ENCODE measurements at places on chromosomes 6 and 20.

DNA sequence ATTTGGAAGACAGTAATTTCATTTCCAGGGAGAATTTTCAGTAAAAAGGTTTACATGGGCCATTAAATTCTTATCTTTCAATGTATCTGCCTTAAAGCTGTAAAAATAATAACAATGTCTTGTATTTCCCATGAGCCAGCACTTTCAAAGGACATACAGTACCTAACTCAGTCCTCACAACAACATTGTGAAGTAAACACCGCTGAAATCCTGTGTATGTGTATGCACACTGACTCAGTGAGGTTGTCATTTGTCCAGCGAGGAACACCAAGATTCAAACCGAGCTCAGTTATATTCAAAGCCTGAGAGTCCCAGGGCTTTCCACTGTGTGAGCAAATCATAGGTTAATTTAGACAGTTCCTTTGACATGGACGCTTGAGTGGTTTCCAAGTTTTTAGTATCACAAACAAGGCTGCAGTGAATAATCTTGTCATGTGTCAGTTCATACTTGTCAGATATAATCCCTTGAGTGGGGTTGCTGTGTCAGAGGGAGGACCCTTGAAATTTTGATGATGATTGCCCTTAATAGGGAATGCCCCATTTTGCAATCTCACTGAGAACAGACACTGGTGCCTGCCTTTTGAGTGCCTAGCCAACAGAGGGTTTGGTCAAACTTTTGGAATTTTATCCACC is 50.0 kb upstream of the SLC22A23 start:
- DNase-seq = no peak

DNA sequence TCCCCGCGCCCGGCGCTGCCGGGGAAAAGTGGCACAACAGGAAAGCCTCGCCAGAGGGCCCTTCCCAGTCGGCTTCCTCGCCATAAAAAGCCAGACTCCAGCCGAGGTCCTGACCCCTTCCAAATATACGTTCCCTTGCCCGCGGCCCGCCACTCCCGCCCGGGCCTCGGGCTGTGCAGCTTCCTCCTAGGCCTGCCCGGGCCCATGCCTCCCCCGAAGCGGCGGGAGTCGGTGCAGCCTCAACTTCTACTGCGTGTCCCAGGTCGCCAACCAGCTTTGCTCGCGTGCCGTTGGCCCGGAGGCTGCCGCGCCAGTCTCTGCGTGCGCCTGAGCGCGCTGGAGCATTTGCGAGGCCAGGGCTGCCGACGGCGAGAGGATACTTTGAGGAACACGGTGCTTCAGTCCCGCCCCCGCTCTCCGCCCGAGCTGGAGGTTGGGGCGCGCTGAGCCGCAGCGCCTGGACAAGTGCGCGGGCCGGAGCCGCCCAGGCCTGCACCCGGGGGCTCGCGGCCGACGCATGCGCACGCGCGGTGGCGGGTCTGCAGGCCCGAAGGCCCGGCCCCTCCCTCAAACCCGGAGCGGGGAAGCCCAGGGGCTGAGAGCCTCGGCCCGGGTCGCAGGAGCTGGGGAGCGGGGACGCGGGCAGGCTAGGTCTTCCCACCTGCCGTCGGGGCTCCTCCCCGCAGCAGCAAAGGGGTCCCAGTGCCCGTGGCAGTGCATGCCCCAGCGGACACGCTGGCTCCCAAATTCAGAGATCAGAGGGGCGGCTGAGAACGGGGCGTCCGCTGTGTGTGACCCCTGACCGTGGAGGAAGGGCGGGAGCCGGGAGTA is 10.2 kb downstream of the FOXC1 start:
- DNase-seq = no peak

DNA sequence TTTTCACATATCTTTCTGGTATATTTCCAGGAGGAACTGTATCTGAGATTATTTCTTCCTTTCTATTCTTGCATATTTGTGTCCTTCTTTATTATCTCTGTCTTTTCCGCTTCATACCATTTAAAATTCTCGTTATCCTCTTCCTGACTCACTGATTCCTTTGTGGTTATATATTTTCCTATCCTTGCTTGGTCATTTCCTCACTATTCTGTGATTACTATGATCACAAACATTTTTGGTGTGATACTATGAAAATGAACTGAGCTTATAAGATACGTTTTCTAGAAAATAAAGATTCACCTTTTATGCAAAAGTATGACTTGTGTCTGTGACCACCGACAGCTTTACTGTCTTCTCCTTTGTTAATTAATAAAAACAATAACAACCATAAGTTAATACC is 26.5 kb upstream of the MYCT1 start:
- DNase-seq = no peak

DNA sequence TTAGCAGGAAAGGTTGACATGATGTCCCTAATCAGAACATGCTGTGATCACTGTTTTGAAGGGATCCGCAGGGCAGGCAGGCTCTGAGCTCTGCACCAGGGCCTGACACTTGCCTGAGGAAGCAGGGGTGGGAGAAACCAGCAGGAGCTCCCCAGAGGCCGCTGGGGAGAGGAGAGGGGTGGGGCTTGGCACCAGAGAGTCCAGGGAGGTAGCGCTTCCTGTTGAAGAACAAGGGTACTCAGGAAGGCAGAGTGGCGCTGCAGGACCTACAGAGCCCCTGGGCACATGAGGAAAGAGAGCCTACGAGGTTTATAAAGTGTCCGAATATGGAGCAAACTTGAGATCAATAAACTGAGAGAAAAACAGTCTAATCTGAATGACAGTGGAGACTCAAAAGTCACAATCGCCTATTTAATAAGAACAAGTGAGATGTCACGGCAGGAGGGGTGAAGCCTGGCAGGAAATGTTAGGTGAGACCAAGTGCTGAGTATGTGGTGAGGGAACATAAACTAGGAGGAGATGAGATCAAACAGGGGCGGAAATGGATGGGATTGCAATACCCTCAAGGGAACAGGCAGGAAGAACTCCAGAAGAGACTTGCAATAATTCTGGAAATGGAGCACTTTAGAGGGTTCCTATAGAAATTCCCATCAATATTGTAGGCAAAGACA is 5.8 kb upstream of the TBXT start:
- peak; percentile 61 for DNase-seq

DNA sequence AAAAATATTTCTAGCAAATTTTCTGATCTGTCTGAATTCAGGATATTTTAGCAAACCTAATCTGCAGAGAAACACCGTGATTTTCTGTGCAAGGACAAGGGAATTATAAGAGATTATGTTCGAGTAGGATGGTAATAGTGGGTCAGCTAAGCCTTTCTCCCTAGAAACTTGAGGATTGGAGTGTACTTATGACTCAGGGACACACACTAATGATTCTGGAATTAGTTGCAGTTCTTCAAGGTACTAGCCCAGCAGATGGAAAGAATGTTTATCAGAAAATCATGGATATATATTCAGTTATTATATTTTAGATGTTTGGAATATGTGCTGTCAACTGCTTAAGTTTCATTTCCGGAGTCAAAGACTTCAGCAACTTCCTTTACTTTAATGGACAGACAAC is 177.1 kb upstream of the MAP3K7 start:
- DNase-seq = no peak

GRCh38 chr20:35773154-35773751 is 1.4 kb downstream of the PHF20 start:
- DNase-seq = no peak

DNA sequence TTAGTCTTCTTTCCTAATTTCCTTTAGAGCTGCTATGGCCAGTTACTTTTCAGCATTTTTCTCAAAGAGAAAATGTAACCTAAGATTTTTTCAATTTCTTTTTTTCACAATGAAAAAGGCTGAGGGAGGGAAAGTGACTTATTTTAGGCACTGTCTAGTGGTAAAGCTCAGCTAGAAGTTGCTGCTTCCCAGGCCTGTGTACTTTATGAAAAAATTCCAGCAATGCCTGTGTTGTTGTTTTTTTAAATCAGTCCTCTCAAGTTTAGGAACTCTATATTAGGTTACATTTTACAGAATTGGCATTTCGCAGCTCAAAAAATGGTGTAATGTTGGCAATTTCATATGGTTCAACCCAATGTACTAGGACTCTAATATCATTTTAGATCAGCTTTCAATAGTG is 269.6 kb downstream of the ARID1B start:
- no peak for DNase-seq

DNA sequence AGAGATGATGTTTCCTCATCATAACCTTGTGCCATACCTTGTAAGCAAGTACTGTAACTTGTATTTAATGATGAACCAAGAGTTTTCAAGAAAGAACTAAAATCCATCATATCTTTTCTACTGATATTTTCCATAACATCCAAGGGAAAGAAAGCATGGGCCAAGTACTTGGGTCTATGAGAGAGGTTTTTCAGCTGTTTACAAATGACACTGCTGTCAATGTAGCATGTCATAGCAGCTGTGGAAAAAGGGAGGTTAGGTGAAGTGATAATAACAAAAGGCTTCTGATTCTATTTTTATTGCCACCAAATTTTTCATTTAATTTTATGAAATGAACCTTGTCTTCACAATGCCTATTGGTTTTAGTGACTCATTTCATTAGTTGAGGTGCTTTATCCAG is 482.3 kb downstream of the LMBRD1 start:
- DNase-seq = no peak

DNA sequence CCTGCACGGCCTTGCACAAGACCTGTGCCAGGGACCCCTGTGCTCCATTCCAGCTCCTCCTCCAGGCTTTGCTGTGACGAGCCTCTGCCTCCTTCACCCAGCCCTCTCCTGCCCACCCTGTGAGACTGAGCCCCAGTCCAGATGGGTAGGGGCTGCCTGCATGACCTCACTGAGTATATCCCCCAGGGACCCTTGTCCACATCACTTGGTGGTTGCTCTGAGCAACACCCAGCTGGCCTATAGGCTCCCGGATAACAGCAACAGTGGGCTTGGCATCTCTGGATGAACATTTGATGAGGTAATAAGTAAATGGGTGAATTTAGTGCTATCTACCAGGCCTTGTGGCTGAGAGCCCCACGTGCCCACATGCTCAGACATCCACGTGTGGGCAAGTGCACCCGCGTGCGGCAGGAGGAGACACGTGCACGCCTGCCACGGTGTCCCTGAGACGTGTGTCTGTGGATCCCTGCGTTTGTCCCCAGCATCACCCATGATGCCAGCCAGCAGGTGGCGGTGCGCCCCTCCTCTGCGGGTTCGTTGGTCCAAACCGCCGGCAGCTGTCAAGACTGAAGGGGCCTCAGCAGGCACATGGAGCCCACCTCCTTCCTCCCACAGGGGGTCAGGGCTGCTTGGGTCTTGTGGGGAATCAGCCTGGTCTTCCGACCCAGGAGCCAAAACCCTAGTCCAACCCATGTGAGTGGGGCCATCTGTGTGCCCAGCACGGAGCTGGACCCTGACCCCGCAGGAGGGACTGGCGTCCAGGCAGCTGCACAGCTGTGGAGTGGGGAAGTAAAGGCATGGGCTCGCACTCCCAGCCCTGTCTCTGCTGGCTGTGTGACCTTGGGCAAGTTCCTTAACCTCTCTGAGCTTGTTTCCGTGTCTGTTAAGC is 45.9 kb downstream of the FGD2 start:
- peak; percentile 82 for DNase-seq

- DNase-seq = peak; percentile 44
Measured at GRCh38 chr6:164924674-164925073, 384.7 kb downstream of the C6orf118 start.

DNA sequence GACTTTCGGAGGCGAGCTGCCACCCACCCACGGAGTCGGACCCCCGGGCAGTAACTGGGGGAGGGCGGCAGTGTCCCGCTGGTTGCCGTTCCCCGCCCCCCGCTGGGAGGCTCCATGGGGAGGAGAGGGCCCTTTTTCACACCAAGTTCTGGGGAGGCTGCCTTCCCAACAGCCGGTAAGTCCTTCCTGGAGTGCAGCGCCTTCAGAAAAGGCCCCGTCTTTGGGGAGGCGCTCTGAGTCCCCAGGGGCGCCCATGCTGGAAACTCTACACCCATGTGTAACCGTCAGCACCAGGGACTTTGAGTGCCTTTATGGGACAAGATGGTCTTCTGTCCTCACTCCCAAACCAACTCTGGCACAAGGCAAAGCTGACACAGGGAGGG is 430 bp upstream of the SOX18 start:
- DNase-seq = no peak

DNA sequence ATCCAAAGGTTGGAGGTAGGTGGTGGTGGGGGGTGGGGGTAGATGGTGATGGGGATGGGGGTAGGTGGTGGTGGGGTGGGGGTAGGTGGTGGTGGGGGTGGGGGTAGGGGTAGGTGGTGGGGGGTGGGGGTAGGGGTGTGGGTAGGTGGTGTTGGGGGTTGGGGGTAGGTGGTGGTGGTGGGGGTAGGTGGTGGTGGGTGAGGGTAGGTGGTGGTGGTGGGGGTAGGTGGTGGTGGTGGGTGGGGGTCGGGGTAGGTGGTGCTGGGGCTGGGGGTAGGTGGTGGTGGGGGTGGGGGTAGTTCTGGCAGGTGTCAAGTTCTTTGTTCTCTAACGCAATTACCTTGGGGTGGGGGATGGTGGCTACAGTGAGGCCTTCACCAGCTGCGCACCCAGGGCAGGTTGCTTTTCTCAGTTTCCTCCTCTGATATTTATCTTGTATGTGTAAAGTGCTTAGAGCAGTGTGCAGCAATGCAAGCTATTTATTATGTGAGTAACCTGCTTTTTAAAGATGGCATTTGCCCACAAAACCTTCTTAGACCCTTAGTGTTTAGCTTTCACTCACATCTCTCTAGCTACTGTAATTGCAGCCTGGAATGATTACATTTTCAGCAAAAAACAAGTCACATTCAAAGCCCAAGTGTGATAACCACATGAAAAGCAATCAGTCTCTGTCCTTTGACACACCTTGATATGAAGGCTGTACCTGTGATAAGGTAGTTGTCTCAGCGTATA is 8.2 kb upstream of the CCDC167 start:
- DNase-seq = peak; percentile 11

DNA sequence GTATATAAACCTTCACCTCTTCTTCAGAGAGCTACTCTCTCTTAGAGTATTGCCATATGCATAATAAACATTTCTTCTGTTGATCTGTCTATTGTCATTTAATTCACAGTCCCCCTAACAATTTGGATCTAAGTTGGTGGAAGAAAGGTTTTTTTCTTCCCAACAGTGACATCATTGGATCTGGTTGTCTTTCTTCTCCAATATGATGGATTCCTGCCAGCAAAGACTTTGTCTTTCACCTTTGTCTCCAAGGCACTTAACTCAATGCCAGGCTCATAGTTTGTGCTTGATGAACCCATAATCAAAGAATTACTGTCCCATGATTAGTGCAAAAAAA is 39.6 kb downstream of the ABHD12 start:
- no peak for DNase-seq

DNA sequence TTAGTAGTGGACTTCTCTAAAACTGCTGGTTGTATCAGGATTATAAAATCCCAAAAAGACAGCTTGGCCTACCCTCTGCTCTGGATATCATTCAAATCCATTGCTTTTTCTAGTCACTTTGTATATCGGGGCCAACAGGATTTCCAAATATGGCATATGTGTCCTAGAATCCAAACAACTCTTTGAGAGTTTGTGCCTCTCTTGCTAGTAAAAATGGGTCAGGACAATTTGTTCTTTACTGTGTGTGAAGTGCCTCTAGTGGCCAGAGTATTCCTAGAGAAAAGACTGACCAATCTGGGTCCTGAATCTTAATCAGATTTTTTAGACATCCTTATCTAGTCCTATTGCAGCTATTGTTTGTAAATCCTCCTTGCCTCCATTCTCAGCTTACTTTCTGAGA is 33.5 kb upstream of the MANEA start:
- DNase-seq = no peak

- no peak for DNase-seq
Measured at GRCh38 chr6:168711049-168711640, 270.2 kb downstream of the SMOC2 start.

- DNase-seq = no peak
Measured at GRCh38 chr6:3316331-3316730, 57.6 kb downstream of the PSMG4 start.

- peak; percentile 12 for DNase-seq
Measured at GRCh38 chr20:37567671-37568588, 40.3 kb upstream of the BLCAP start.

Measured in NCI-H2029 (cell line).